Activated CD4-positive, alpha-beta T cell treated with anti-CD3 and anti-CD28 coated beads for 1 hour (primary cell): ENCODE measurements at places on chromosomes 7 and 10.

- DNase-seq = no peak
Measured at GRCh38 chr7:31055471-31055870, 3.4 kb downstream of the ADCYAP1R1 start.

DNA sequence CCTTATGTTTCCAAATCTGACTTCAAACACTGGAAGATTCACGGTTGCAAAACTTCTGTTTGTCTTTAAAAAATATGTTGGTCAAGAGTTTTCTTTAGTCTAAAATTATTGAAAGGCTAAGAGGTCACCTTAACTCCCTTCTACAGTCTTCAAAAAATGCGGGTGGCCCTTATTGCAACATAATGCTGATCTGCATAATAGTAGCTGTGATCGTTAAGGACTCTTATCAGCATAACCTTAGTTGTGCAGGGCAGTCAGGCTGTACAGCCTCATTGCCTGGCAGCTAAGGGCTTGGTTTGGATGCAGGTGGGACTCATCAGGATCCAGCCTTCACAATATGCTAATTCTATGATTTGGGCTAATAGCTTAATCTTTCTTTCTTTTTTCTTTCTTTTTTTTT, 15.0 kb downstream of the KIAA1217 start:
- no peak for DNase-seq

DNA sequence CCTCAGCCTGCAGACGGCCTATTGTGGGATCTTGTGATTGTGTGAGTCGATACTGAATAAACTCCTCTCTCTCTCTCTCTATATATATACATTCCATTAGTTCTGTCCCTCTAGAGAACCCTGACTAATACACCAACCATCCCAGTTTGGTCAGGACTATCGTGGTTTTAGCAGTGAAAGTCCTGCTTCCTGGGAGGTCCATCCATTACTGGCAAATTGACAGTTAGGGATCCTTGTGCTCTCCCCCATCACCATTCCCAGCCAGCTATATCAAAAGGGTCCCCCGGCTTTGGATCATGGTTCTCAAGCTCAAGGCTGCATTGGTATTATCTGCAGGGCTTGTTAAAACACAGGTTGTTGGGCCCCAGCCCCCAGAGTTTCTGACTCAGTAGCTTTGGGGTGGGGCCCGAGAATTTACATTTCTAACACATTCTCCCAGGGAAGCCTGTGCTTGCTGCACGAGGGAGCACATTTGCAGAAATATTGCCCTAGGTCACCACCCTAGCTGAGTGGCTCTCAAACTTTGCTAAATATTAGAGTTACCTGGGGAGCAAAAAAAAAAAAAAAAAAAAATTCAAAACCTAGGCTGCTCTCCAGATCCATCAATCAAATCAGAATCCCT, 899.1 kb upstream of the AUTS2 start:
- DNase-seq = no peak

- no peak for DNase-seq
Measured at GRCh38 chr10:112913255-112913654, 36.8 kb upstream of the TCF7L2 start.

DNA sequence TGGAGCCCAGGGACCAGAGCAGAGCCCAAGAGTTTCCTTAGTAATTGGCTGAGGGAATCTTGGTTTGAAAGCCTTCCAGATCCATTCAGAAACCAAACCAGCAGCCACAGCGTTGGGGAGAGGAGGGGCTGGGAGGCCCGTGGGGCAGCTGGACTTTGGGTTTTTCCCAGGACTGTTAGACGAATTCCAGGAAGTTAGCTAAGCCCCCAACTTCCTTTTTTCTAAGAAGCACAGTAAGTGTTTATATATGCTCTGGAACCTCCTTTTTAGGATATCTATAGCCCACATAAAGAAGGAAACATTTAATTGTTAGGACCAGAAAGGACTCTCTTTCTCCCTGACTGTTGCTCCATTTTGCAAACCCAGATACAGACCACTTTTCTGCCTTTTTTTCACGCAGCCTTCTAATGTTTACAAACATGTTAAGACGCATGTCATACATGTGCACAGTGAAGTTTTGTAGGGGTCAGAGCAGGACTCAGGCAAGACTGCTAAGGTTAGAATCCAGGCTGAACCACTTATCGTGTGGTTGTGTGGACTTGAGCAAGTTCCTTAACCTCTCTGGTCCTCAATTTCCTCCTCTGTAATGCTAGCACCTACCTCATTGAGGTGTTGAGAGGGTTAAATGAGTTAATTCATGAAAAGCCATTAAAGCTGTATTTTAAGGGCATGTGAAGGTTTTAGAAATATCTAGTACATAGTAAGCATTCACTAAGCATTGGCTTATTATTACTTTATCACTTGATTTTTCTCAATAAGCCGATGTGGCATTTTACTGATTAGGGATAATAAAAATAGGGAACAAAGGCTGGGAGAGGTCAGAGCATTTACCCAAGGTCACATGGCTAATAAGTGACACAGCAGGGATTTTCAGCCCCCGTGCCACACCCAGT, 42.4 kb downstream of the TBATA start:
- DNase-seq = no peak

DNA sequence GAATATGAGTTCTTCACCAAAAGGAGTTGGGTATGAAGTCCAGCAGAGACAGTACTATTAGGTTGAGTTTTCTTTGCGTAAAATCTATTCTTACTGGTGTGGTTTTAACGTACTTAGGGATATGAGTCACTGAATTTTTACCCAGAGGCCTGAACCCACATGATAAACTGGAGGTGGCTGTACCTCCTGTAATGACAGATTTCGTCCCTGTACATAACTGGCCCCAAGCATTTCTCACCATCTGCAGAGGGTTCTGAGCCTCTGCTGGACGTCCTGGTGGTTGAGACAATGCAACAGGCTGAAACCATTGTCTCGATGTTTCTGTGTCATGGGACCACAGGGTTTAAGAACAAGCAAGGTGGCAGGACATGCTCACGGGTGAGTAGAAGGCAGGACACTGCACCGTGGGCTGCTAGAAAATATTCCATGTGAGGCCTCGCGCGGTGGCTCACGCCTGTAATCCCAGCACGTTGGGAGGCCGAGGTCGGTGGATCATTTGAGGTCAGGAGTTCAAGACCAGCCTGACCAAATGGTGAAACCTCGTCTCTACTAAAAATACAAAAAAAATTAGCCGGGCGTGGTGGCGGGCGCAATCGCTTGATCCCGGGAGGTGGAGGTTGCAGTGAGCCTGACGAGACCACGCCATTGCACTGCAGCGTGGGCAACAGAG, 233.9 kb downstream of the DNAJB6 start:
- no peak for DNase-seq

DNA sequence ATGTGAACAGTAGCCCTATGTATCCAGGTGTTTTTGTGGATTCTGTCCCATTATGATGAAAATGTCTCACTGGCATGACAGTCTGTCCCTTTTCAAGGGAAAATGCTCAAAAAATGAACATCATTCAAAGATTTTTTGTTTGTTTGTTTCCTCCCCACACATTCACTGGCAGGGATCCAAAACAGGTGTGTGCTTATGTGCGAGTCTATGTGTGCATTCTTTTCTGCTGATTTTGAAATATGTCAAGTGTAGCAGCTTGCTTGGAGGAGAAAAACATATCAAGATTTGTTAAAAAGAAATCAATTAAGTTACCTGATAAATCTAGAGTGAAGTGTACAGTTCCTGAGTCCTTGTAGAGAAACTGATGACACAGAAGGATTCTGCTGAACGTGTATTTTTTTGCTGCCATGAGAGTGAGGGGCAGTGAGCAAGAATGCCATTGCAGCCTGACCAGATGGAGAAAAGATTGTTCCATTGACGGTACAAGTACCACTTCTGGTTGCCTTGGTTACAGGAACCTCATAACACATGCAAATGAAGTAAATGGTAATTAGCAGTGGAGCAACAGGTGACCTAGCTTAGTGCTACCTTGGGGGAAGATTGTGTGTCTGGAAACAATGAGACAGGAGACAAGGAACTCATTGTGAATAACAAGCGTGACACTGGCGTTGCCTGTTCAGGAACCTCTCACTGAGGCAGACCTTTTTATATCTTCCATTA, 277.4 kb upstream of the PHYHIPL start:
- DNase-seq = no peak

- no peak for DNase-seq
Measured at GRCh38 chr7:7706101-7706511, 12.3 kb downstream of the RPA3 start.

DNA sequence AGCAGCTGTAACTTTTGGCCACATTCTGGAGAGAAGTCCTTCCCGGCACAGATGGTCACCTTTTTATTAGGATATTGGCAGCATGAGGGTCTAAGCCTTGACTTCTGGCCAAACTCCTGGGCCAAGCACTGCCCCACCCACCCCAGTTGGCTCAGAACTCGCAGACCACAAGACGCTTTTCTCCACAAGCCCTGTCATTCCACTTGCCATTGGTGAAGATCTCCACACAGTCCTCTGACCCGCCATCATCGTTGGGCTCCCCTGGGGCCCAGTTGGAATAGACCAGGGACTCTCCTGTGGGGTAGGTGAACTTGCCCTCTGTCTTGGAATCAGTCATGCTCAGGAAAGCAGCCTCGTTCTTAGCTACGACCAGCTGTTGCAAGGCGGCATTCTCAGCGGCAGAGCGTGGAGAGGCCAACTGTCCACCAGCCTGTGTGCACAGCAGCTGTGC, 11.2 kb downstream of the SFTPD start:
- DNase-seq = no peak

GRCh38 chr7:55130395-55131141, 111.8 kb downstream of the EGFR start:
- no peak for DNase-seq

GRCh38 chr10:133091316-133091715, 3.6 kb downstream of the ADGRA1 start:
- DNase-seq = no peak

- DNase-seq = no peak
Measured at GRCh38 chr10:71267508-71268240, 51.4 kb upstream of the SLC29A3 start.

DNA sequence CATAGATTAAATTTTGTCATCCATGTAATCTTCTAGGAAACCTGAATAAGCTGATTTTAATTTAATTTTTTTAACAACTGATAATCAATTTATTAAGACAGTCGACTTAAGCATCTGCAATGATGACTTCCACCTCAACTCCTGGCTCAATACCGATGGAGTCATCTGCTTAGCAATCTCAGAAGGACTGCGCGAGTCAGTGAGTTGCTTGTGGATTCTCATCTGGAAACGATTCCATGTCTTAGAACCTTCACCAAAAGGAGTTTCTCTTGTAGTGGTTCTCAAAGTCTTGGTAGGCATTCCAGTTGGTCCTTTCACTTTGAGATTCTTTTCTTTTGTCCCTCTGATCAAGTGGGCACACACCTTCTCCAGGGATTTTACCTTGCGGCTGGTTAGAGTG, 85.5 kb downstream of the XRCC2 start:
- no peak for DNase-seq

GRCh38 chr10:131094527-131095312, 216.8 kb downstream of the TCERG1L start:
- DNase-seq = no peak

DNA sequence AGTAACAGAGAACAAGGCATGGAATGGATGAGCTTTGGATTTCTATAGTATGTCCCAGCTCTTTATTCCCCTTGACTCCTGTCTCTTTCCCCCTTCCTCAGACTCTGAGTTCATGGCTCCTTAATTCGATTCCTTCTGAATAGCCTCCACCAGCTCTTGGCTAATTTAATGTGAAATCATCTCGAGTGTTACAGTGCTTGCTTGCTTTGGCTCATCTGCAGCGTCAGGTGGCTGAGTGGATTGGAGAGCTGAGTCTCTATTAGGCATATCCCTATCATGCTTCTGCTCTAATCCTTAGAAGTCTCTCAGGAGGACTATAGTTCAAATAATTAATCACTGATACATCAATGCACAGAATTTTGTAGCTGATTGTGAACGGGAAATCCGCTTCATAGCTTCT, 134.6 kb downstream of the LRRC4 start:
- DNase-seq = no peak

DNA sequence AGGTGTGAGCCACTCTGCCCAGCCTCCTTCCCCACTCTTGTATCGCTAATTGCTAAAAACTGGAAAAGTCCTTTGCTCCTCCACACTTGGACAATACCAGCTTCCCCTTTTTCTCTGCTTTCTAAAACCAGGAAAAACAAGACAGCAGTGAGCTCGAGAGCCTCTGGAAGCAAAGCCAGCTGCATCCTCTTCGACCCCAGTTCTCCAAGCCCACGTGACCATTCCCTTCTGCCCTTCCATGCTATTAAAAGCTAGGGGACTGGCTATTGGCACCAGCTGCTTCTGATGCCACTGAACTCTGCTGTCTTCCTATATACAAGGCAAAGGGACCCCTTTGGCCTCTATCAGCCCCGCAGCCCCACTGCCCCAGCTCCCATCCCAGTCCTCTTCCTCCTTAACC, 92.2 kb downstream of the SPDYE5 start:
- DNase-seq = no peak

DNA sequence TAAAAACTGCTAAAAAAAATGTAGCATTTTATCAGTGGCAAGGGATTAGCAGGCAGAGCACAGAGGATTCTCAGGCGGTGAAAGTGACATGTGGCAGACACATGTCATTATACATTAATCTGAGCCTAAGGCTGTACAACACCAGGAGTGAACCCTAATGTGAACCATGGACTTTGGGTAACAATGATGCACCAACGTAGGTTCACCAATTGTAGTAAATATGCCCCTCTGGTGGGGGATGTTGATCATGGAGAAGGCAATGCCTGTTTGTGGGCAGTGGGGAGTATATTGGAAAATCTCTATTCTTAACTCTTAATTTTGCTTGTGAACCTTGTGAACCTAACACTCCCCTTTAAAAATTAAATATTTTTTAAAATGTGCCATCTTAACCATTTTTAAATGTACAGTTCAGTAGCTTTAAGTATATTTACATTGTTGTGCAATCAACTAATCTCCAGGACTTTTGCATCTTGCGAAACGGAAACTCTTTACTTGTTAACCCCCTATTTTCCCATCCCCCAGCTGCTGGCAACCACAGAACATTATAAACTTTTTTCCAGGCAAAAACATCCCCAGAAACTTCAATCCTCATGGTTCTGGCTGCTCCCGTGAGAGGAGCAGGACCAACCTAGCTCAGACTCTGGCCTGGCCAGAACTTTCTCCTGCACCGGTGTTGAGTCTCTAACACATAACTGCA, 29.9 kb downstream of the LRRC20 start:
- no peak for DNase-seq

DNA sequence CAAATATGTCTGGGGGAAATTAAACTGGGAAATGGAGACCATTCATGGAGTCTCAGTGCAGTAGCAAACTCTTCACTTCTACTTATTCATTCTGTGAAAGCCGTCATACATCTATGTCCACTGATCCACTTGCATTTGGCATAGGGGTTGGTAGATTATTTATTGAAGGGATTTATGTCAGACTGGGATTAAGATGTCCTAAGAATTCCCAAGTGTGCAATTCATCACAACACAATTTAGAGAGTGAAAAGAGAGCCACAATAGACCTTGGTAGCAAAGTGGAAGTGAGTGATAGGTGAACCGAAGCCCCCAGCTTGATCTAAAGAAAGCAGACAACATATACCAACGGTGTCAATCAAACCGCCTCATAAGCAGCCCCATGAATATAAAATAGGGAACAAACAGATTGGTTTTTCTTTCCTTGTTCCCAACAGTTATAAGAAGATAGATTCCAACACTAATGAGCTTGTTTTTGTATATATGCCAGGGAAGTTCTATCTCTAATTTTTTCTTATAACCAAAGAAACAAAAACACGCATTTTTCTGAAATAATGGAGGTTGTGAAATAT, 234.3 kb downstream of the CACNA2D1 start:
- DNase-seq = no peak
